ENCODE measurements at places on chromosomes 16 and 17.

- DNase-seq = no peak
Observed at GRCh38 chr17:32803544-32803943, 73.4 kb downstream of the MYO1D start.

DNA sequence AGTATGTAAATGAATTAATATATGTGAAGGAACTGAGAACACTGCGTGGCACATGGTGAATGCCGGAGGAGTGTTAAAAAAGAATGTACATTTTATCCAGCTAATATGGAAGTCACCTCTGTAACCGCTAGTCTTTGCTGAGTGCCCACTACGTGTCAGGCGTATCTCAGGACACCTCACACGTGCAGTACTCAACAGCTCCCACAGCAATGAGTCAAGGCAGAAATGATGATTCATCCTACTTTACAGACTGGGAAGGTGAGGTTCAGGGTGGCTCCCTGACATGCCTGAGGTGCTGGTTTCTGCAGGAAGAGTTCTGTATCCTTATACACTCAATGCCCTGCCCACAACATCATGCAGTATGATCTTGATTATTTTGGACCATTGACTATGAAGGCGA is 487.0 kb downstream of the HAPSTR1 start:
- DNase-seq = no peak

GRCh38 chr17:74108126-74108705 is 95.3 kb upstream of the RPL38 start:
- DNase-seq = no peak

DNA sequence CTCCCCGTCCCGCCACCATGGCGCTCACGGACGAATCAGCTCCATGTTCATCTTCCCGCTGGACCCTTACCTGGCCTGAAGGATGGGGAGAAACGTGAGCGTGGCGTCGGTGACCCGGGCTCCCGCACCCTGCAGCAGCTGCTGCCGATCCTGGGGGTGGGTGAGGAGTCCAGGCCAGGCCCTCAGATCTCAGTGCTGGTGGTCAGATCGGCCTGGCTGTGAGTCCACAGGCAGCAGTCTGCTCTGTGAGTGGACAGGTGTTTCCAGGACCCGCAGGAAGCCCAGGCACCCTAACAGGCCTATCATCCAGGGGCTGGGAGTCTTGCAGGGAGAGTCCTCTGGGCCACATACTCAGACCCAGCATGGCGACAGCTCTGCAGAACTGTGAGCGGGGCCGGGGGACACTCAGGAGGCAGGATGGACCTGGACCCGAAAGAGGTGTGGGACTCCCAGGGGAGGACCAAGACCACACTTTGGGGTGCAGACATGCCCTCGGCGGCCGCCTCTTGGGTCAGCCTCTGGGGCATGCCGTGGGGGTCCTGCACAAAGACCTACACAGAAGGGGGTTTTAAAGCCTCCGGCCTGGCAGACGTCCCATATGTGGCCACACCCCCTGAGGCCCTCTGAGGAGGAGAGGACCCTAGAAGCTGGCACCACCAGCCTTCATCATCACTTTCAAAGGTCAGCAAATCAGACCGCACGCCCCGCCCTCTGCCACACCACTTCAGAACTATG is 27.2 kb upstream of the ZNF469 start:
- DNase-seq = no peak

DNA sequence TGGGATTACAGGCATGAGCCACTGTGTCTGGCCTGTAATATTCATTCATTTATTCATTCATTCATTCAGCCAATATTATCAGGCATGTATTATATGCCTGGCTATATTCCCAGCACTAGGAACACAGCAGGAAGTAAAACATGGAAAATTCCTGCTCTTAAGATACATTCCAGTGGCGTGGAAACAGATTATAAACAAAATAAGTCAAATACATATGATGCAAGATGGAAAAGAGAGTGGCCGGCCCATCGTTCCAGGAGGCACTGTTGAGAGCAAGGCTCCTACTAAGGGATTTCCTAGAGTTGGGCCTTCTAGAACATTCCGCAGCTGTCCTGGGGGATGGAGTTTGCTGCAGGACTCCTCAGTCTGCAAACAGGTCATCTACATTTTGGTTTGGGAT is 17.7 kb downstream of the ADCY9 start:
- no peak for DNase-seq

- DNase-seq = no peak
Observed at GRCh38 chr16:85264752-85265151, 152.5 kb upstream of the CIBAR2 start.

DNA sequence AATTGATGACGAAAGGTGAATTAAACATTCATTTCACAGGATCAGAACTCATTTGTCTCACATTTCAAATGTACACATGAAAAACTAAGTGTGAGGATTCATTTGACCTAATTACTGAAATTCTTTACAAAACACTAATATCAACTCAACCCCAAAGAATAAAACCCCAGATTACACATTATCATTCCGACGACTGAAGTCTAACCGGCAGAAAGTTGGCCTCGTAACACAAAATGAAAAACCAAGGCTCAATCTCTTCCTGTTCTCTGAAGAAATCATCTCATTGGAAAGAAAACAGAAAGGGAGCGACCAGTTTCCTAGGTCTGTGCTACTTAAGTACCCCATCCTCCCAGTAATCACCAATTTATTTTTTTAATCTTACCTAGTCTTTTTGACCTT is 1.8 kb downstream of the JPT1 start:
- no peak for DNase-seq

- DNase-seq = no peak
Observed at GRCh38 chr16:3027983-3028715, 4.3 kb downstream of the THOC6 start.

GRCh38 chr17:10136258-10136981 is 62.0 kb downstream of the GAS7 start:
- no peak for DNase-seq

GRCh38 chr17:67388986-67389385 is 11.9 kb downstream of the PITPNC1 start:
- no peak for DNase-seq

DNA sequence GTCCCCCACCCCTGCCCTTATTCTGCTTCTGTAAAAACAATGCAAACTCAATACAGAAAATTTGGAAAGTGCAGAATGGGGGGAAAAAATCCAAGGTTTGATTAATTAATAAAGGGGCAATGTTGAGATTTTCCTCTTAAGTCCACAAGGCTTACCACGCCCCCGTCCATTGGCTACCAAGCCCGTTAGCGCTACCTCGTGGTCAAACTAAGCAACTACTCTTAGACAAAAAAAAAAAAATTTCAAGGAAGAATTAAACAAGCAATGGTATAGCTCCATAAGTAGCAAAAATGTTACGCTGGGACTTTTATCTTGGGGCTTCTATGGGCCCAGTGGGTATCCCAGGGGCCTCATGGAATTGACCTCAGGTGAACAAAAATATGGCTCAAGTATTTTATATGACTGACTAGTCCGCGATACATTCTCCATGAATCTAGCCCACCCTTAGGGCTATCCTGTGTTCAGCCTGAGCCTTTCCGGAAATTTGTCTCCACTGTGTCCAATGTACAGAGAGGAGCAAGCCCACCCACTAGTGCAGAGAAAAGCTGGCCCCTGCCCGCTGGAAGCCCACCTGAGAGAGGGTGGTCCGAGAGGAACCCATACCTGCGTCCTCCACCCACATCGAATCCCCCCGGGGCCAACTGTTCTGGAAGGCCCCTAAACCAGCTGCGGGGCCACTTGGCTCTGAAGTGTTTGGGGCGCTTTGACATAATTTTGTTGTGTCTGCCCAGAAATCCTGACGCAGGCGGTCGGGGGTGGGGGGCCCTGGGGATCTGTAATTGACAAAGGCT is 19.1 kb upstream of the TEX2 start:
- no peak for DNase-seq

GRCh38 chr17:12789481-12790248 is at the start of gene ARHGAP44:
Gene ARHGAP44, plus strand, starts transcription at chr17:12789498. Its CDS starts 341 bp downstream, at chr17:12789839.
- no peak for DNase-seq

GRCh38 chr17:9647014-9647413 is 1.7 kb downstream of the USP43 start:
- DNase-seq = no peak
